Trophoblast cell (in vitro differentiated cells and primary cell): ENCODE measurements at places on chromosomes 13 and 19.
A peak's percentile ranks its signal among the peaks of the same experiment; 100 is the strongest.

GRCh38 chr19:18392926-18393325, 4.5 kb downstream of the LRRC25 start:
- DNase-seq, result no peak

DNA sequence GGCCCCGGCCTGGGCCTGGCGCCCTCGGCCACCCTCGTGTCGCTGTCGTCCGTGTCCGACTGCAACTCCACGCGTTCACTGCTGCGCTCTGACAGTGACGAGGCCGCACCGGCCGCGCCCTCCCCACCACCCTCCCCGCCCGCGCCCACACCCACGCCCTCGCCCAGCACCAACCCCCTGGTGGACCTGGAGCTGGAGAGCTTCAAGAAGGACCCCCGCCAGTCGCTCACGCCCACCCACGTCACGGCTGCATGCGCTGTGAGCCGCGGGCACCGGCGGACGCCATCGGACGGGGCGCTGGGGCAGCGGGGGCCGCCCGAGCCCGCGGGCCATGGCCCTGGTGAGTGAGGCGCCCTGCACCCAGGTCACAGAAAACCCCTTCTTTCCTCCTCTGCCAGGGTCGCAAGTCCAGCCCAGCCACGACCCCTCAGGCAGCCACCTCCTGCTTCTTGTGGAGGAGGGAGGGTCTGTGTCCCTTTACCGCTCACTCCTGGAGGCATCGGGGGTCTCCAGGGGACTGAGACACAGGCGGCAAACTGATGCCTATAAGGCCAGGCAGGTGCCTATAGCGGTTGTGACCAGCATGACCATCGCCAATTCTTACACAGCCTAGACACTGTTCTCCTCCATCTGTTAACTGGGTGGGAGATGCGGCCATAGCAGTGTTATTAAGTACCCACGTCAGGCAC, 4.2 kb downstream of the TTC9B start:
- DNase-seq, result no peak

GRCh38 chr19:51599084-51599483, 28.0 kb downstream of the ZNF175 start:
- no peak for DNase-seq

GRCh38 chr13:59398127-59398526, 765.6 kb downstream of the DIAPH3 start:
- DNase-seq, result no peak

GRCh38 chr19:43692877-43693276, 22.9 kb upstream of the PLAUR start:
- DNase-seq, result peak; percentile 28
